ENCODE measurements at places on chromosomes 5 and 9. TPM values are rescaled to one million over a fixed set of nuclear protein-coding genes. Genes with fewer than 3 reads are reported as not detected.

F2RL2 gene
- total RNA-seq = 12.3 TPM

- DNase-seq = no peak
Measured at GRCh38 chr9:126722922-126723806, 81.7 kb upstream of the ZBTB43 start.

PCDHGA3 gene
- 1.6 TPM for total RNA-seq

CRAT gene
- total RNA-seq = 28.7 TPM

- no peak for DNase-seq
Measured at GRCh38 chr5:57504357-57504756, 21.7 kb upstream of the ACTBL2 start.

TIMD4 gene
- 1.4 TPM for total RNA-seq

GRCh38 chr5:58649716-58650115 is 66.8 kb downstream of the RAB3C start:
- no peak for DNase-seq

GRCh38 chr5:72604111-72604797 is 97.0 kb upstream of the ZNF366 start:
- no peak for DNase-seq

GRCh38 chr9:89006267-89006666 is 15.0 kb downstream of the S1PR3 start:
- DNase-seq = no peak

SLC46A2 gene
- total RNA-seq = 1.2 TPM

GRCh38 chr5:88693071-88693932 is 189.7 kb downstream of the MEF2C start:
- DNase-seq = no peak

PCSK1 gene
- total RNA-seq = under 0.01 TPM

DNA sequence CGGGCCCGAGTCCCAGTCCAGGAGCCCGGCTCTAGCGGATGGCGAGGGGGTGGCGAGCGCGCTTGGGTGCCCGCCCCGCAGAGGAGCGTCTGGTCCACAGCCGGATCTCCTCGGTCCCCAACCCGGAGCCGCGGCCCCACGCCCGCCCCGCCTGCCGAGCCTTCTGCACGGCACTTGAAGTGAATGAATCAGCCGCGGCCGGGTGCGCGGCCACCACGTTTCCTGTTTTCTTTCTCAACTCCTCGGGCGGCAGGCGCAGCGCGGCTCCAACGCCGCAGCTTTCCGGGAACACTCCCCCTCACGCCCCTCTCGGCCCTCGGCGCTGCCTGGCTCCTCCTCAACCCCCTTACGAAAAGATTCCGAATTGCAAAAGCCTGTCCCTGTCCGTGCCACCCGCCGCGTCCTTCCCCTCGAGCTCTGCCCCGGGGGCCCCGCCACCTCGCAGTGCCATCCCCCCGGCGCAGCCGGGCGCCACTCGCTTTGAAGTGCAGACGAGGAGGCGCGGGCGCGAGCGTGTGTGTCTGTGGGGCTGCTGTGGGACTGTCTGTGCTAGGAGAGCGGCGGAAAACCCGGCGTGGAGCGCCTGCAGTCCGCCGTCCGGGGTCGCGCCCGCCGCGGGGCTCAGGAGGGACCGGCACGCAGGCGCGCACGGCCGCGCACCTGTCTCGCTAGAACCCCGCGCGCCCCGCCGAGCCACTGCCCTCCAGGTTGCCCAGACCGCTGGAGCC is 456.6 kb downstream of the RAB3C start:
- peak; percentile 45 for DNase-seq

ZNF462 gene
- total RNA-seq = 25.7 TPM

DNA sequence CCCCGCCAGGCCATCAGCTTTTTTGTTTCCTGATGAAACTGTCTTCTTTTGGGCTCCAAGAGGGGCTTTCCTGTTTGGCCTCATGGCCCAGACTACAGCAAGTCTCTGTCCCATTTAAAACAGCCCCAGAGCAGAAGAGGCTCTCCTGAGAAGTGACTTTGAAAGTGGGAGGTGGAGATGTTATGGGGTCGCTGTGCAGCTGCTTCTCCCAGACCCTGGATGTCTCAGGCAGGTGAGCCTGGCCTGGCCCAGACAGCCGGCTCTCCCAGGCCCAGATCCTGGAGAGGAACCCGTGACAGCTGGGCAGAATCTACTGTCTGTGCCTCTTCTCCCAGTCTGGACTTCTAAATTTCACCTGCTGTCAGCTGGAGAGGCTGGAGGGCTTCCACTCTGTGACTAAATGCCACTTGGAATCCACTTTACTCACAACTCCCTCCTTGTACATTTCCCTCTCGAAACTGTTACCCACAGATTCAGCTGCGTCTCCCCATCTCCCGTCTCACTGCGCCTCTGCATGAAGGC is 20.6 kb downstream of the FAM78A start:
- no peak for DNase-seq

PCDHB16 gene
- 2.5 TPM for total RNA-seq

NEUROG1 gene
- not detected for total RNA-seq

DNA sequence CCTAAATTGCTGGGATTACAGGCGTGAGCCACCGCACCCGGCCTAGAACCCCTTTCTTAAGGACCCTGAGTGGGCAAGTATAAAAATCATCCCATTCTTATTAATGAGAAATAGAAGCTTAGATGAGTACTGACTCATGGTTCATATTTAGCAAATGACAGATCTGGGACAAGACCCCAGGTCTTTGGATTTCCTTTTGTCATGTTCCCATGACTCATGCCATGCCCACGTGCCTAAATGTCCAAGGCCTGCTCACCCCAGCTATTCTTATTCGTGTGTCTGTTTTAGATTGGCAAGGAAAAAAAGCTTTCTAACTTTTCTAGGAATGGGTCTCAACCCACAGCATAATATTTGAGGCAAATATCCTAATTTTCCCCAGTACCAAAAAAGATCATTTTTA is 57.7 kb upstream of the RPS23 start:
- DNase-seq = no peak

DNA sequence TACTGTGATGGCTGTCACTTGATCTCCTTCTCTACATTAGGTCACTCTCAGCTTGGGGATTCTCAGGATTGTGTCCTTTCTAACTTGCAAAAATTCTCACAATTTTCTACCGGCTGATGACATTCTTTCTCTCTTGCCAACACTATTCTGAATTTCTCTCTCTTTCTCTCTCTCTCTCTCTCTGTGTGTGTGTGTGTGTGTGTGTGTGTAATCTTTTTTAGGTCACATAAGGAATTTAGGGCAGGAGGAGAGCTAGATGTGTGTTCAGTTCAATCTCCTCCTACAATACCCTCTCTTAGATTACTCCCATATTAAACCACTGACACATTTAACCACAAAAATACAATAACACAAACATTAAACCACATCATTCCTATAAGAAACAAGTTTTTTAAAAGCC is 242.3 kb upstream of the NREP start:
- DNase-seq = no peak

GRCh38 chr9:33878691-33879366 is 61.9 kb downstream of the UBE2R2 start:
- DNase-seq = no peak

DNA sequence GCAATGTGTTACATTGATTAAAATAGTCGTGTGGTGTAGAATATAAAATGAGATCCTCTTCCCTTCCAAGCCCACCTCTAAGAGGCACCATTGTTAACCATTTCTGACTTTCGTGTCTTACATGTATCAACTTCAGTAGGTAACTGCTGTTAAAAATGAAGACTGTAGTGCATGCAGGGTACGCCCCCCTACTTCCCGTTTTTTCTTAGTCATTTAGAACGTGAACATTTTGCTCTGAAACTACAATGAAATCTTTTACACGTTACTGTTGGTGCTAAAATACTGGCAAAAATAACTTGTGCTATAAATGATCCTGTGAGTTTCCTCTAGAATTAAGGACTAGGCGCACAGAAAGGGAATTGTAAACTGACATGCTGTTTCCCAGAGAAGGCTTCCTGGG is 41.5 kb downstream of the WNK2 start:
- no peak for DNase-seq

GRCh38 chr5:75509956-75510355 is 1.5 kb downstream of the CERT1 start:
- DNase-seq = no peak

DNA sequence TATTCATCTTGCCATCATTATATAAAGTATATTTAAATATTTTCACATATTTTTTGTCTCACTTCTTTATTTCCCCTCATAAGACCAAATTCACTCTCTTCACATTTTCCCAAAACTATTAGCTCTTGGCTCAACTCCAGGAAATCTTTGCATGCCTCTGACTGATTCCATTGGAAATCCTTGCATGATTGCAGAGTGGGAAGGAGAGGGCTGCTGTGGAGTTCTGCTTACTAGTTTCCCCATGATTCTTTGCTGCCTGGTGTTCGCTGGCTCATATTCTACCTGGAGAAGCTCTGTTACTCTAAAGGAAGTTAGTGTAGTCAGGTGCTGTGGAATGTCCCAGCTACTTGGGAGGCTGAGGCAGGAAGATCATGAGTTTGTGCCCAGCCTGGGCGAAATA is 41.9 kb downstream of the LIX1 start:
- peak; percentile 19 for DNase-seq

DNA sequence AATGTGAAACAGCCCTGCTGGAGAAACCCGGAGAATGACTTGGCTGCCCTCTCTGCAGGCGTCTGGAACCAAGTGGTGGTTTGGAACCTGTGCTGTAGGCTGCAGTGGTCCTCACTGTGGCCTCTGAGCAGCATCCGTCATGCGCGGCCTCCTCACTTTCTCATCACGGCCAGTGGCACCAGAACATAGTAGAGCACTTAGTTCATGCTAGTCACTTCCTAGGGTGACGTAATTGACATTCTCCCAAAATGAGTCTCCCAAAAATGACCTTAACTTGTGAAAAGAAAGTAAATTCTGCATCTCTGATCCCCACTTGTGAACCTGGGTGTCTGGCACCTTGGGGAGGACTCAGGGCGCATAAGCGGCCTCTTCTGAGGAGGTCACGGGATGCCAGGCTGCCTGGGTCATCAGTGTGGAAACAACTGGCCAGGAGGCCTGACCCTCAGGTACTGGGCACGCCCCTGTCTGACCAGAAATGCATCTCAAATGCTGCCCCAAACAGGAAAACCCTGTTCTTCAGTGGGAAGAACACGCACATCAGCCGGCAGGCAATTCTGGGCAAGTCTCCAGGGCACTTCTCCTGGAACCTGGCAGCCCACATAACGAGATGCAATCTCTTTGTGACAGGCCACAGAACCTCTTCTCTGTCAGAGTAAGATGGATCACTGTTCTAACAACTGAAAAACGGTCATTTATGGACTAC is 36.6 kb upstream of the SPTLC1 start:
- DNase-seq = no peak

LCN1 gene
- total RNA-seq = not detected

DNA sequence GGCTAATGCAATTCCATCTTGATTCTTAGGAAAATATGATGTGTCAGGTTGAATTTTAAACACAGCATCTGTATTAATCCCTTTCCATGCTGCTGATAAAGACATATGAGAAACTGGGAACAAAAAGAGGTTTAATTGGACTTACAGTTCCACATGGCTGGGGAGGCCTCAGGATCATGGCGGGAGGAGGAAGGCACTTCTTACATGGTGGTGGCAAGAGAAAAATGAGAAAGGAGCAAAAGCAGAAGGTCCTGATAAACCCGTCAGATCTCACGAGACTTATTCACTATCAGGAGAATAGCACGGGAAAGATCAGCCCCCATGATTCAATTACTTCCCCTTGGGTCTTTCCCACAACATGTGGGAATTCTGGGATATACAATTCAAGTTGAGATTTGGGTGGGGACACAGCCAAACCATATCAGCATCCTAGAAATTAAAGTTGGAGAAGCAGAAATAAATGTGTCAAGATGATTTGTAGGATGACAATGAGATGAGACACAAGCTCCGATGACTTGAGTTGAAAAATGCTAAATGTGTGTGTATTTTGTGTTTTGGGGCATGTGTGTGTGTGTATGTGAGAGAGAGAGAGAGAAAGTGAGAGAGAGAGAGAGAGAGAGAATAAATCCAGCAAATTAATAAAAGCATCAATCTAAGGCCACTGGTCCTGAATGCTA is 48.5 kb upstream of the ANKRD55 start:
- no peak for DNase-seq

DNA sequence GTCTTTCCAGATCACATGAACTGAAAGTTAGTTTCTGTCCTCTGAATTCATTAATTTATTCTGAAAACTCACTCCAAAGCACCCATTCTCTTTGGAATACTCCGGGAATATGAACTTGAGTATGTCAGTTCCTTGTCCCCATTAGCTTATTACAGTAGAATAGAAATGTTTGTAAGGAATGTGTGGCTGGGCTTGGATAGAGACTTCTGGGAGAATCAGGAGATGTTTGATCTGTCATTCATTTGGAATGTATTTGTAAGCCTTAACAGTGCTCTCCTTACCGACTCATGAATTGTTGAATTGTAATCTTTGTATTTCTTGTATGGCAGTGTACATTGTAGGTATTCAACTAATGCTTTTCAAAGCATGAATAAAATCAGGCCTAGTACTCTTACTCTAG is 548.4 kb downstream of the LRRC70 start:
- DNase-seq = no peak

- DNase-seq = peak; percentile 30
Measured at GRCh38 chr5:68528821-68529273, 313.3 kb downstream of the PIK3R1 start.

SLC6A19 gene
- total RNA-seq = not detected

Data from skin of body (tissue), 3 donors.